ENCODE measurements at places on chromosomes 12 and 14.

- no peak for DNase-seq
These were observed 2.9 kb downstream of the PAX9 start for GRCh38 chr14:36664322-36665193.

DNA sequence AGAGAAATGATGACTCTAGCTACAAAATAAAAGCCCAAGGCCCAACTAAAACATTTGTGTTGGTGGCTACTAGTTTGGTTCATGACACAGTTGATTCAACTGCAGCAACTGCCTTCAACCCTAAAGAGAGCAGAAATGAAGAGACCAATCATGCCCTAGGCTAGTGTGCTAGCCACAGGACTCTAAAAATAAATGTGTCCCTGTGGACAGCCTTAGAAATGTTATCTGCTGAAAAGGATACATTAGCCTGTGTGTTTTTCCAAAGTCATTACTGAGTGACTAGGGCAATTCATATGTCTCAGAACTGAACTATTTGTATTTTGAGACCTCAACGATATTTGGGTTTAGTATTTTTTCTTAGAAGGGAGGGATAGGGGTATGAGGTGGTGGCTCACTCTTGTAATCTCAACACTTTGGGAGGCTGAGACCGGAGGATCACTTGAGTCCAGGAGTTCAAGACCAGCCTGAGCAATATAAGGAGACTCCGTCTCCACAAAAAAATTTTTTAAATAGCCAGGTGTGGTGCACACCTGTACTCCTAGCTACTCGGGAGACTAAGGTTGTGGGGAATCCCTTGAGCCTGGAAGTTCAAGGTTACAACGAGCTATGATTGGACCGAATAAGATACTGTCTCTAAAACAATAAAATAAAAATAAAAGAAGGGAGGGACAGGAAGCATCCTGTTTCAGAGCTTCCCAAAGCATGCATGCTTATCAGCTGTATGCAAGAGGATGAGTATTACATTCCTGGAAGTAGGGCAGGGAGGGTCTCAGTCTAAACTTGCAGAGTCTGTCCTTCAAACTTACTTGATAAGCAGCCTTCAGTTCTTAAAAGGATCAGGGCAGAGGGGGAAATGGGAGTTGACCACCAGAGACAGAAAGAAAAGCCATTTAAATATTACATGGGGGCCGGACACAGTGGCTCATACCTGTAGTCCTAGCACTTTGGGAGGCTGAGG is 29.6 kb upstream of the NAP1L1 start:
- peak; percentile 76 for DNase-seq

- DNase-seq = no peak
These were observed 6.9 kb upstream of the CMKLR1 start for GRCh38 chr12:108345716-108346633.

- DNase-seq = peak; percentile 87
These were observed 12.1 kb upstream of the LTA4H start for GRCh38 chr12:96047229-96048211.

Data from OCI-M1 (cell line).